SHP77 (cell line): ENCODE measurements at places on chromosomes 1 and 21.

DNA sequence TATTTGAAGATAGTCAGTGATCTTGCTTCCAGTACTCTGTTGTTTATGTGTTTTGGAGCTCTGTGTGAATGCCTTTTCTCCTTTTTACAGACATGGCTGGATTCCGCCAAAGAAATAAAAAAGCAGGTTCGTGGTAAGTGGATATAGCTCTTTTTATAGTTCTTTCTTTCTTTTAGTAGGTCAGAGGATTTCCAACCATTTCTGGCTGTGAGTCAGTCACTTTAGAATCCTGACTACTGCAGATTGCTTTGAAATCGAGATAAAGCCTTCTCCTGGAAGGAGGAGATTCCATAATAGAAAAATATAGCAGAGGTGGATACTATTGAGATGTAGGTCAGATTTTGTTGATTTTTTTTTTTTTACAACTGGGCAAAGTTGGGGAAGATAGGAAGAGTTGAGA, 97.4 kb downstream of the EPB41 start:
- DNase-seq, result no peak

GRCh38 chr1:37169743-37170275, 135.5 kb upstream of the GRIK3 start:
- DNase-seq, result no peak

GRCh38 chr1:51729824-51730301, 113.0 kb downstream of the OSBPL9 start:
- DNase-seq, result no peak

- DNase-seq, result no peak
These were observed 57.3 kb downstream of the ADGRL4 start for GRCh38 chr1:78949227-78949626.

DNA sequence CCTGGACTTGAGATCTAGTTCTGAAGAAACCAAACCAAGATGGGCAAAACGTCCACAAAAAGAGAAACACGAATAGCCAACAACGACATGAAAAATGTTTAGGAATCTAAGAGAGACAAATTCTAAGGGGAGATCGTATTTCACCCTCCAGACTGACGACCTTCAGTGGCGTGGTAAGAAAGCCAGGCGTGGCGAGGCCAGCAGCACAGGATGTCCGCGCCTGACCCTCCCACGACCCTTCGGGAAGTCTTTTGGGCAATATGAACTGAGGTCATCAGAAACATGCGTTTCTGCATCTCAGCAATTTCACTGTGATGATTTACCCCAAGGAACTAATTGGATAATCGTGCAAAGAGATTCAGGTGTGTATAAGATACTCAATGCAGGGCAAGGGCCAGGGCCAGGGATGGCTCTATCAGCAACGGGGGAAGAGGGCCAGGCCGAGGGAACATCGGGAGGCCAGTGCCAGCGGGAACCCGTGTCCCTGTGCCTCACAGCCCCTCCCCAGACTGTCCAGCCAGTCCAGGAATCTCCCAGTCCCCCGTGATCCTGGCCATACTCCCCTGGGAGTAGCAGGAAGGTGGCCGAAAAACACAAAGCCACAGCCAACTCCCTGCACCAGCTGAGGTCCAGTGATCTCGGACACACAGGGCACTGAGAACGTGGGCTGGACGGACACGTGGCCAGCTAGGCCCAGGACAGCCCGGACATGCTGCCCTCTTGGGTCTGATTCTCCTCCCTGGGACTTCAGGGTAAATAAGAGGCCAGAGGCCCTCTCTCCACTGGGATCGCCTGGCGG, 53.6 kb upstream of the ADARB1 start:
- DNase-seq, result no peak

GRCh38 chr21:38220270-38220737, 36.5 kb upstream of the KCNJ15 start:
- DNase-seq, result no peak

DNA sequence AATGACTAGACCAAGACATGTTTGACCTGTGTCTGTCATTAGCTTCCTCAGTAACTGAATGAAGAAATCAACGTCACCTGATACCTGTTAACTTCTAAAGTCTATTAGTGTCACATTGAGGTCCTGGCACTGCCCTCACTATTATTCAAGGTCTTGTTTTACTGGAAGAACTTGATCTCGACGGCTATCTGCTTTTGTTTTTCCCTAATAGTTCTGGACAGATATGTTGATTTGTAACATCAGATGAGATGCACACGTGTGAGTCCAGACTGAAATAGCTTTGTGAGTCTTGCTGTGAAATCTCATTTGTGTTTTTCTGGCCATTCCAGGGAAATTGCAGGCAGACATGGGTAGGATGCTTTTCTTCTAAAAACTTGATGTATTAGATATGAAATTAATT, 159.2 kb downstream of the RYR2 start:
- DNase-seq, result no peak

DNA sequence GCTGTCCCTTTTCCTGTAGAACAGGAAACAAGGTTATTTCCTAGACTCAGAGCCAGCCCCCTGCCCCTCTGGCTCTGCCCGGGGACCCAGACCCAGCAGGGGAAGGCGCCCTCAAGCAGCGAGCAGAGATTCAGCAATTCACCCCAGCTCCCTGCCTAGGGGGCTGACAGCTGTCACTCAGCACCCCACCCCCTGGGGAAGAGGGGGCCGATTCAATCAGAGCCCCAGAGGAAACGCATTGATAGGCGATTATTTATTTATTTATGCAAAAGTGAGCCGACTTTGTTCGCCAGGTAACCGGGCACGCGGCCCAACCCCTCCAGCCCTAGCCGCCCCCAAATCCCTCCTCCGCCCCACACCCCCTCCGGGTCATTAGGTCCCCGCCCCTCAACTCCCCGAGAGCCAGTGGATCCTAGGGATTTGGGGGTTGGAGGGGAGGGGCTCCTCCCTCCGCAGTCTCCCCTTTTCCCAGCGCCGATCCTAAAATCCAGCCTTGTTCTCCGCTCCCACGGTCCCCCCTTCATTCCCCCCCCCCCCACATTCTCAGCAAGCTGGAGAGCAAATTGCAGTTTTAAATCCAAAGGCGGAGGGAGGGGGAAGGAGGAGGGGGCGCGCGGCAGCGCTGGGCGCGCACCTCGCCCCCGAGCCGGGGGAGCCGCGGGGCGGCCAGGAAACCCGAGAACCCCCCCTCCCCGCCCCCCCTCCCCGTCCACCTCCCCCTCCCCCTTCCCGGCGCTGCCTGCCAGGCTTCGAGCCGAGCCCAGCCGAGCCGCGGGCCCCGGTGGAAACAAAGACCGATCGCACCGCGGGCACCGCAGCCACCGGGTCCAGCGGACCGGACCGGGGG, 1.3 kb downstream of the AHDC1 start:
- DNase-seq, result no peak

DNA sequence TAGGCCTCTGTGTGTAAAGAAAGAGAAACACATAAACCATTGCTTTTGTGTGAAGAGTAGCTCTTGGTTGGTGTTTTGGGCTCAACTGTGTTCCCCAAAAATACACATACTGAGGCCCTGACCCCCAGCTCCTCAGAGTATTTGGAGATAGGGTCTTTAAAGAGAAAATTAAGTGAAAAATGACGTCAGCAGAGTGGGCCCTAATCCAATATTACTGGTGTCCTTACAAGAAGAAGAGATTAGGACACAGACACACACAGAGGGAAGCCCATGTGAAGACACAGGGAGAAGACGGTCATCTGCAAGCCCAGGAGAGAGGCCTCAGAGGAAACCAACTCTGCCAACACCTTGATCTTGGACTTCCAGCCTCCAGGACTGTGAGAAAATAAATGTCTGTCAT, 76.9 kb upstream of the PGBD5 start:
- DNase-seq, result no peak

DNA sequence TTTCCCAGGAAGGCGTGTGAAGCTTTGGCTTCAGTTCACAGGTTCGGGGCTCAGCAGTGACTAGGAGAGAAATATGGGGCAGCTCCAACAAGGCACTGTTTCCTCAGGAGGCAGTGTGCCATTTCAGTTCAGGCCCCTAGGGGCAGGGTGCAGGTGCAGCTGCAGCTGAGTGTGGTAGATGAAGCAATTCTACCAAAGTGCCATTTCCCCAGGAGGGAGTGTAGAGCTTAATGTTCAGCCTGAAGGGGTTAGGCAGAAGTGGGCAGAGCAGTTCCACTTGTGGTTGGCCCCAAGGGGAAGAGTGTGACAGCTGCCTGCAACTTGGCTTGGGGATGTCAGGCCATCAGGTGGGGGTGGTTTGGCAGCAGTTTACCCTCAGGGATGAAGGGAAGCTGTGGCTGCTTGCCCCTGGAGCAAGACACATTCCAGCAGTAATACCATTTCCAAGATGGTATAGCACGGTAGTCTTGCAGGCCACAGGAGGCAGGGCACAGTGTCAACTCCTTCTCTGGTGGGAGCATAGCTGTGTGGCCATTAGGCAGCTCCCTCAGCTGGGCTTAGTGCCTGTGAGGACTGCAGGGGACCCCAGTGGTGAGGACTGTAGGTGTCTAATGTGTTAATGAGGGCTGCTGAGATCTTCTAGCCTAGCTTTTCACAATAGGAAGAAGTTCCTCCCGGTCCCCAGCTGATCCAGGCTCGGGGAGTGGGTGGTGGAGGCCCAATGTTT, 34.7 kb downstream of the RGSL1 start:
- peak; percentile 13 for DNase-seq

DNA sequence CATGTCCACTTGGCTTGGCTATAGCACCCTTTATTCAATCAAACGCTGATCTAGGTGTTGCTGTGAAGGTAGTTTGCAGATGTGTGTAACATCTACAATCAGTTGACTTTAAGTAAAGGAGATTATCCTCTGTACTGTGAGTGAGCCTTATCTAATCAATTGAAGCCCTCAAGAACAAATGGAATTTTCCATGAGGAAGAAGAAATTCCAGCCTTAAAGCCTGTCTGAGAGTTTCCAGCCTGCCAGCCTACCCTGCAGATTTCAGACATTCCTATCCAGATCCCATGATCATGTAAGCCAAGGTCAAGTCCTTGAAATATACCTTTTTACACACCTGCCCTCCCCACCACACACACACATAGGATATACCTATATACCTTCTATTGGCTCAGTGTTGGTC, 696.7 kb downstream of the MRPL39 start:
- no peak for DNase-seq

GRCh38 chr1:221801251-221801661, 59.4 kb upstream of the DUSP10 start:
- no peak for DNase-seq

DNA sequence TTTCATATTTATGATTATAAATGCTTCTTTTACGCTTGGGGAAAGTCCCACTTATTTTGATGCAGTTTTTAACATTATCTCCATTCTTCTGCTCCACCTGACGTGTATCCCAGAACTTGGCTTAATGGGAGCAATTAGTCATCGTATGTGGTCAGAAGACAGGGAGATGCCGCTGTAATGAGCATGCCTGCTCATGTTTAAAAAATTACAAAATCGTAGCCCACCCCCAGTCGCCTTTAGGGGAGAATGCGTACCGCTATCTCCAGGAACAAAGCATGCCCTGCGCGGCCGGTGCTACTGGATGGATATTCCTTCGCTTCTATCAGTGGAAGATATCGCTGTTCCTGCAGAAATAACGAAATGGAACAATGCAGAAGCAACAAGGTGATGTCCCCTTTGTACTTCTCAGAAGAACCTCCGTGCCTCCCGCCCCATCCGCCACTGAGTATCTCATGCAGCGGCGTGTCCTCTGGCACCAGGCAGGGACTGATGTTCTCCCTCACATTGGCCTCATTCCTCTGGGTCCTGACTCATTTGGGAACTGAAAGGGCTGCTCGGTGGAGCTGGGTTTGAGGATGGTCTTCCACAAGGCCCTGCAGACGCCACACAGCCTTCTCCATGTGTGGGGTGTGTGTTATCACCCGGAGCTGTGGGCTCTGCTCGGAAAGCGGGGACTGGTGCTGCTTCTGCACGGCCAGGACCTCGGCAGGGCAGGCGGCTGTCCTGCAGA, 116.3 kb upstream of the COL6A1 start:
- DNase-seq, result no peak

- no peak for DNase-seq
These were observed 246.4 kb upstream of the HOOK1 start for GRCh38 chr1:59568158-59568935.

DNA sequence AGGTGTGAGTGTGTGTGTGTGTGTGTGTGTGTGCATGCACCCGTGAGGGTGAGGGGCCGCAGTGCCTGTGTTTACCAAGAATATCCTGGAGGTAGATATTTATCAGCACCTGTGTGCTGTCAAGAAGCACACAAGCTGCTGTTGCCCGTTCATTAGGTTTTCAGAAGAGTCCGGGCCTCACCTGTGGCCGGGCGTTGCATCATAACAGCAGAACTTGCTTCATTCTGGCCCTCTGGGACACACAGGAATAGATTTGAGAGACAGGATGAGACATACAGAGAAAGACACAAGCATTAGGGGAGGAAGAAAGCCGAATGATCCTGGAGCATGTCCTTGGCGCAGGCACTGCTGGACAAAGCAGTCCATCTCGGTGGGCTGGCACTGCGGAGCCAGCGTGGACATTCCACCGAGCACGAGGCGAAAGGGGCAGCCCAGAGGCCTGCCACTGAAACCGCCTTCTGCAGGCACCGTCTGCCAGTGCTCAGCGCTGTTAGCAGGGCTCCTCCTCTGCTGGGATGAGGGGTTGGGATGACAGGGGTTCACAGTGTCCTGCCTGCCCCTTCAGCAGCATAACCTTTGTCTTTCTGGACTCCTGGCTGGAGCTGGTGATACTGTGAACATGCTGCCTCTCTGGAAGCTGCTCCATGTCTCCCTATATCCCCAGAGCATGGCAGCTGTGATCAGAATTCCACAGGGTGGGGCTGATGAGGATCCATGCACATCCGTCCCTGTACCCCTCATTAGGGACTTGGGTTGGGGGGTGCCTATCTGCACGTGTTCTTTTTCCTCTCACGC, 81.1 kb downstream of the PEX14 start:
- DNase-seq, result no peak

- no peak for DNase-seq
These were observed 45.2 kb upstream of the KCNA3 start for GRCh38 chr1:110719908-110720307.

GRCh38 chr1:149993764-149994163, 16.8 kb downstream of the OTUD7B start:
- DNase-seq, result no peak

- no peak for DNase-seq
These were observed 39.4 kb downstream of the HSF2BP start for GRCh38 chr21:43619856-43620255.

GRCh38 chr21:23543333-23543732, 2063.9 kb downstream of the MRPL39 start:
- no peak for DNase-seq

GRCh38 chr1:13900583-13900982, 200.6 kb downstream of the PRDM2 start:
- no peak for DNase-seq

DNA sequence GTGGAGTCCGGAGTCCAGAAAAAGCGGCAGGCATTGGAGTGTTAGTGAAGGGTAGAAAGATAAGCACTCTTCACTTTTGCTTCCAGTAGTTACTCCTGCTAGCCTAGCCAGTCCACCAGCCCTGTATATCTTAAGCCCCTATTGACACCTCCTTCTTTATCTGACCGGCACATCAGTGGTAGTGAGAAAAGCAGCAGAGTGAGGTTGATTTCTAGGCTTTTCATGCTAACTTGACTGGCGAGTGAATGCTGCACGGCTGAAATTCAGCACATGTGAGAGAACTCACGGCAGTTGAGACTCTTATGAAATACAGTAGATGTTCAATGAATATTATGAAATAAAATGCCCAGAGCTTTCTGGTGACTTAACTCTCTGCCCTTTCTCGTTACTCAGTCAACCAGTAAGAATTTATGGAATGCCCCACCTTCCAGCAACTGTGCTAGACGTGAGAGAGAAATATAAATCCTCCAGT, 128.2 kb downstream of the CACHD1 start:
- no peak for DNase-seq
